ENCODE measurements at places on chromosomes 7 and 10.

- DNase-seq, result no peak
Observed at GRCh38 chr7:130069179-130069977, 956 bp upstream of the KLHDC10 start.

DNA sequence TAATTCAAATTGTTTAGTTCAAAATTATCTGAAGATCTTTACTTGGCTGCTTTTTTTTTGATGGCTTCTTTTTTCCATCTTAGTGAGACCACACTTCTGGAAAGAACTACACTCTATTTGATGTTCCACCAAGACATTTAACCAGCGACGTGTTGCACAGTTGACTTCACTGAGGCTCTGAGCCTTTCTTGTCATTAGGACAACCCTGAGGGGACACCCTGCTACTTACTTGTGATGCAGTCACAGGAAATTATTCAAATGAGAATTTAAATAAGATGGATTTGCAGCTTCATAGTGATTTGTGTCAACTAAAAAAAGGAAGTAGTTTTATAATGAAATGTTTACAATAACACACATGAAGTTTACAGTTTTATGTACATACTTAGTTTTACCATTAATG lies 25.6 kb upstream of the PIK3CG start:
- no peak for DNase-seq

GRCh38 chr10:77419056-77419455 lies 218.6 kb downstream of the KCNMA1 start:
- DNase-seq, result no peak

DNA sequence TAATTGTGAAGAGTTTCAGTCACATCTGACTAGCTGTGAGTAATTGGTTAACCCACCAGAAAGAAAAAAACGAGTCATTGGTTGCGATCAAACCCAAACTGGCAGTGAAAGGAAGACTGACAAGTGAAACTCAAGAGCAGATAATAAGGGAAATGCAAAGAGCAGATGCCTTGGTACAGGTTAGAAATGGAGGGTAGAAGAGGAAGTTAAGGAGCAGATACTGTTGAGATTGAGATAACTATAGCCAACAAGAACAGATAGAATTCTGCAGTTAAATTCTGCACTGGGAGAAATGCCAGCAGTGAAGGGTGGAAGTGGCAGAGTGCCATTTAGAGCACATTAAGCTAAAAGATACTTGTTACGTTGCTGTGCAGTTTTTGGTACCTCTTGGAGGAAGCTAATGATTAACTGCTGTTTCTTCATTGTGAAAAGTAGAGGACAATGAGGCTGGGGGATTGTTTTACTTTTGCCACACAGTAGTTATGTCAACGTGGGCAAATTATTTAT lies 65.8 kb downstream of the CDK13 start:
- no peak for DNase-seq

GRCh38 chr7:131786204-131786603 lies 229.8 kb upstream of the PODXL start:
- no peak for DNase-seq

GRCh38 chr10:86950349-86950748 lies 7.1 kb downstream of the MMRN2 start:
- no peak for DNase-seq

DNA sequence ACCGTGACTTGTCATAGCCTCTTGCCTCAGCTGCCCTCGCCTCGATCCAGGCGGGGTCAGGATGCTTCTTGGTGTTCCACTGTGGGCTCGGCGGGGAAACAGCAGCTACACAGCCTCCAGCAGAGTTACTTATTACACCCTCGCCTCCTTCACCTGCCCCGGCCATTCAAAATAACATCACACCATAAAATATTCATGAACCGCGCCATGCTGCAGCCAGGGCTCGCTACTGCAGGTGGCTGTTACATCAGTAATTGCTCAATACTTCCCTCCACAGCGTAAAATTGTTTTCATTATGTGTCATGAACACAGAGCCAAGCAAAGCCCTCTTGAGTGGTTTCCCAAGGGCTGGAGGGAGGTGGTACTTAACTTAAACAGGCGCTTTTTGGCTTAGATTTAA lies 241.5 kb upstream of the SP8 start:
- DNase-seq, result no peak

- DNase-seq, result no peak
Observed at GRCh38 chr7:42407833-42408232, 170.8 kb upstream of the GLI3 start.

GRCh38 chr10:71525721-71526120 lies 129.0 kb downstream of the CDH23 start:
- DNase-seq, result no peak

DNA sequence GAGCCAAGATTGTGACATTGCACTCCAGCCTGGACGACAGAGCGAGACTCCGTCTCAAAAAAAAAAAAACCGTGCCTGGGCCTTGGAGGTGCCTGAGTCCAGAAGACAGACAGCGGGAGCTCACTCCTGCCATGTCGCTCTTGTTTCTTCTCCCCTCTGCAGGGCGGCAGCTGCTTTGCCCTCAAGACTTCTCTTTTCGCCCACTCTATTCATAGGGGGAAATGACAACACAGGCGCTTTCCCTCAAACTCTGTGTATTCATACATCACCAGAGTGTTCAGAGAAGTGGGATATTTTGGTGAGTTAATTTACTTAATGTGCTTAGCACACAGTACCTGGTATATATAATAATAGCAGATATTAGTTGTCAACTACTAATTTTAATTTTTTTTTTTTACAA lies 44.5 kb downstream of the FOXK1 start:
- no peak for DNase-seq

GRCh38 chr7:118169146-118169545 lies 14.8 kb upstream of the LSM8 start:
- DNase-seq, result no peak

DNA sequence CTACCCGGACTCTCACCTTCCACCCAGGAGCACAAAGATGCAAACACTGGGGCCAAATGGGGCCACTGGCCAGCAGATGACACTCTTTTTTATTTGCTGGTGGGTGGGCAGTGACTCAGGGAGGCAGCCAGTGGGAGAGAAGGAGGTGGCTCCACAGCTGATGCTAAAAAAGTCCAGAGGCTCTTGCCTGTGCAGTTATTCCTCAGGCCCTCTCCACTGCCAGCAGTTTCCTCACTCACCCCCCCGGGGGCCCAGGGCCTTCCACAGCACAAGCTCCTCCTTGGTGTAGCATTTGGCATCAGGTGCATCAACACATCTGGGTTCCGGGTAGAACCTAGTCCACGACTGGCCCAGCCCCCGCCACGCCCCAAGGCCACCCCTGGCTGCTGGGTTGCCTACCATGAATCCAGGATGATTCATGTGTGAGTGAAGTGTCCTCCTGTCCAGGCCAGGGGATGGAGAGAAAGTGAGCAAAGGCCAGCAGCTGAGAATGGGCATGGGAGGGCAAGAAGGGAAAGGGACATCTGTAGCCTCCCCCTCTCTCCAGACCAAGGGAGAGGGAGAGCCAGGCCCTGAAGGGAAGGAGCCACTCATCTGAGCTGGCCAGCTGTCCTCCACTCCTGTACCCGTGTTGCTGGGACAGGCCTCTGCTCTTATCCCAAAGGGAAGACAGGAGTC lies 1.7 kb upstream of the KCNH2 start:
- DNase-seq, result no peak

DNA sequence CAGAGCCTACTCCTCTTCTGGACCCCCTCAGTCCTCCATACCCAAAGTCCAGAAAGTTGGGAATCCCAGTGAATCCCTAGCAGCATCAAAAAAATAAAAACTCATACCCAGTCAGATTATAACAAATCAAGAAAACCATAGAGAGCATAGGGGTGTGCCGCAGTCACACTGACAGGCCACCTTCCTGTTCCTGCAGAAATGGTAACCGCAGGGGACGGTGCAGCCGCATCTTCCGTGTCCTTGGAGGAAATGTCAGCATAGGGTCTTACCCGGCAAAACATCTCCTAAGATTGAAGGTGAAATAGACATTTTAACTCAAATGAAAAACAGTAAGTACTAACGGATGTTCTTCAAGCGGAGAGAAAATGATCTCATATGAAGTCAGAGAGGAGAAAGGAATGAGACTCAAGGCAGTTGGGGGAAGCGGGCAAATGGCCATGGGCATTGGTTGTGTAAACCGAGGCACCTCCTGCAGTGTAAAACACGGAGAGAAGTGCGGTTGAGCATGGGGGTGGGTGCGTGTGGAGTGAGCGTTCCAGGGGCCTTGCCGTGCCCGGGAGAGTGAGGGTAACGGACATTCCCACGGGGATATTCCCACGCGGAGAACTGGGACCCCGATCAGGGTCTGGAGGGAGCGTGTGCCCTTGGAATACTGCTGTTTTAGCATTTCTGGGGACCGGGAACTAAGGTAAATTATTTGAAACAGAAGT lies 110.8 kb downstream of the NKX6-2 start:
- DNase-seq, result no peak

- DNase-seq, result no peak
Observed at GRCh38 chr7:28871077-28871476, 87.1 kb downstream of the TRIL start.

DNA sequence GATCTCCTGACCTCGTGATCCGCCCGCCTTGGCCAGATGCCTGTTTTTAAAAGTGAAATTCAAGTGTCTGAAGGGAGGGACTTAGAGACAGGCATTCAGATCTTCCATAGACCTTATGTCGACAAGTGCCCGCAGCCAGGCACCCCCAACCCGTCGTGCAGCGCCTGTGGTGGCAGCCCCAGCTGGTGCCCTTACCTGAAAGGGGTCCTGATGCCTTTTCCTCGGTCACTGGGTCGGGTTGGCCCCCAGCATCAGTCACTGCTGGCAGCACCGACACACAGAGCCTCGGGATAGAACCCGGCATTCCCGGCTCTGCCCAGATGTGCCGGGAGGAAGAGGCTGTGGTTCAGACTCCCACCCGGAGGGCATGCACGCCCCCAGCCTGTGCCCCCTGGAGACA lies 23.3 kb downstream of the LRRC27 start:
- DNase-seq, result no peak

DNA sequence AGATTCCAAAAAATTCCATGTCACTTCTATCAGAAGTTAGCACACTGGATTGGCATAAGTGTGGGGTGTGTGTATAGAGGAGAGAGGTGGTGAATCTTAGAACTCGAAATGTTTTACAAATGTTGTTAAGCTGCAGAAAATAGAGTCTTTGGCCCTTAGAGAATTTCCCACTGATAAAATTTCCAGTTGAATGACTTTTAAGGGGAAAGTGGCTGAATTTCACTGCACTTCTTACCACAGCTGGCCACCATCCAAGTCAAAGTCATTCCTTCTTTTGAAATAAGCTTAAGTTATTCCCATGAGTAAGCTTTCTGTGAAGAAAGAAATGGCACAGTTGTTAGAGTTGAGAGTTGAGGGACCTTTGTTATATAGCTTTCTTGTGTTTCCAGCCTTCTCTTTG lies 13.9 kb downstream of the VCL start:
- DNase-seq, result no peak

DNA sequence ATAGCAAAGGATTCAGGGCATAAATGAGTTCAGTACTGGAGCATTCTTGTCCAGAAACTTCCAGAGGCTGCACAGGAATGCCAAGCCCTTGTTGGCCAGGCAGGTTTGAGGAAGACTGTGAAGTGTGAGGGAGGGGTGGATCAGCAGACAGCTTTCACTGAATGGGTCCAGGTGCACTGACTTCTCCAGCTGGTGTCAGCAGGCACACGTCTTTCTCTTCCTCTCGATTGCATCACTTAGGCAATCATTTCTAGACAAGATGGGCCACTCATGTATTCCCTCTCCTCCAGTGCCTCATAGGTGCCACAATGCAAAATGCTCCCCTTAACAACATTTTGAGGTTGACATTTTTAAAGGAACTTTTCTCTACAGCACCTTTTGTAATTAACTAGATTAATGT lies 15.6 kb upstream of the PLEKHS1 start:
- DNase-seq, result no peak

DNA sequence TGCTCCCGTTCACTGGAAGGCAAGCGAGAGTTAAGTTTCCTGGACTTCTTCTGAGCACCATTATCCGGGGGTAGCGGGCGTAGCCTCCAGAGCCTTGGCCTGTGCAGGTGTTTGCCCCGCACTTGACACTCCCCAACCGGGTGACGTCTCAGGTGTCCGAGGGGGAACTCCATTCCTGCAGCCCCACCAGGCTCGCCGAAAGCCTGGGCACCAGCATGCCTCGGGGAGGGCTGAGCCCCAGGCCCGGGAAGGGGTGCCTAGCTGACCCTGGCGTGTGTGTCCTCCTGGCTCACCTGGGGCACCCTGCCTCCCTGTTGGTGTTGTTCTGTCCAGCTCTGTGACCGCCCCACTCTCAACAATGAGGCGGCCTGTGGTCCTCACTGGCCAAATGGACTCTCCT lies 109.4 kb upstream of the GPR26 start:
- no peak for DNase-seq

DNA sequence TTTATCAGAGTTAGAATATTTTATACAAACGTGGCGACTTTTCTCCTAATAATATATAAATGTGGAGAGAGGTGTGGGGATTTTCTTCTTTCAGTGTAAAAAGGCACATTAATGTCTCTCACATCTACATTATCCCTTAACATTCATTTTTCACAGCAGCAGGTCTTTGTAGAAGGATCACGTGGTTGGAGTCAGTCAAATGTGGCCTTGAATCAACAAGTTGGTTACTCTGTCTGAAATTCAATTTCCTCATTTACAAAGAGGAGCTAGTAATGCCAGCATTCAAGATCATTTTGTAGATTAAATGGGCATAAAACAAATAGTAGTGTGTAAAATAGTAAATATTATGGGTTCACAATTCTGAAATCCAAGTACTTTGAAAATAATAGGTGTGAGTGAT lies 183.1 kb upstream of the SEMA3E start:
- no peak for DNase-seq

DNA sequence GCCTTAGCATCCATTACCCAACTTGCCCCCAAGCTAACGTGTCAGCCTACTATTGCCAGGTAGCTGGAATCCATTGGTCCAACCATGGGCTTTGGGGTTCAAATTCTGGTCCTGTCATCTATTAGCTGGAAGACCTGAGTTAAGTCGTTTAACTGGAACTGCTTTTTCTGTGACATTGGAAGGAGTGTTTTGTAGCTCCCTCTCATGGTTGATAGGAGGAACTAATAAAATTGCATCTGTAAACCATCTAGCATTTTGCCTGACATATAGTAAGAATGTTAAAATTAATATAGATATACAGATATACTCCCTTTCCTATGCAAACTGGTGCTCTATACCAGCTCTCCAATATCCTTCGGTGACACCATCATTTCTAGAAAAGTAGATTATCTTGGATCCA lies 23.8 kb upstream of the SLF2 start:
- no peak for DNase-seq

GRCh38 chr10:98608411-98608810 lies 161.7 kb upstream of the HPS1 start:
- DNase-seq, result no peak

- no peak for DNase-seq
Observed at GRCh38 chr7:2107386-2108070, 125.2 kb downstream of the MAD1L1 start.

GRCh38 chr10:5549462-5550249 lies 24.9 kb downstream of the CALML3 start:
- DNase-seq, result no peak

GRCh38 chr7:100583132-100584053 lies 2.5 kb downstream of the LRCH4 start:
- DNase-seq, result no peak
